ENCODE measurements at places on chromosomes 2 and 18. TPM values are rescaled to one million over a fixed set of nuclear protein-coding genes. Genes with fewer than 3 reads are reported as not detected.

ASIC4 gene
- total RNA-seq = not detected

DNA sequence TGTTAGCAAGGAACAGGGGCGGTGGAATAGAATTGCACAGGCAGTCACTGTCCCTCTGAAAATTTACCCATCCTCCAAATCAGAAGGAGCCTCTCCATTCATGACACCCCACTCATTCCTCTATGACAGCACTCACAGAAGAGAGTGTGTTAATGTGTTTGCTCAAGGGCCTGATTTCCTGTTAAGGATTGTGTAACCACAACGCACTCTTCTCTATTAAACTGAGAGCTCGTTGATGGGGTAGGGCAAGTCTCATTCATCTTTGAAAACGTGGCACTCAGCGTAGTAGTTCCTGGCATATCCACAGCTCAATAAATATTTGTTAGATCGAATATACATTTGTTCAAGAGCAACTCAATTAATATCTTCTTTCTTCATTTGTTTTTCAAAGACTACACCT, 106.4 kb downstream of the VAPA start:
- DNase-seq = no peak

APLF gene
- 4.1 TPM for total RNA-seq

VIT gene
- total RNA-seq = not detected

GRCh38 chr2:27839022-27839618, 51.1 kb downstream of the RBKS start:
- no peak for DNase-seq

DNA sequence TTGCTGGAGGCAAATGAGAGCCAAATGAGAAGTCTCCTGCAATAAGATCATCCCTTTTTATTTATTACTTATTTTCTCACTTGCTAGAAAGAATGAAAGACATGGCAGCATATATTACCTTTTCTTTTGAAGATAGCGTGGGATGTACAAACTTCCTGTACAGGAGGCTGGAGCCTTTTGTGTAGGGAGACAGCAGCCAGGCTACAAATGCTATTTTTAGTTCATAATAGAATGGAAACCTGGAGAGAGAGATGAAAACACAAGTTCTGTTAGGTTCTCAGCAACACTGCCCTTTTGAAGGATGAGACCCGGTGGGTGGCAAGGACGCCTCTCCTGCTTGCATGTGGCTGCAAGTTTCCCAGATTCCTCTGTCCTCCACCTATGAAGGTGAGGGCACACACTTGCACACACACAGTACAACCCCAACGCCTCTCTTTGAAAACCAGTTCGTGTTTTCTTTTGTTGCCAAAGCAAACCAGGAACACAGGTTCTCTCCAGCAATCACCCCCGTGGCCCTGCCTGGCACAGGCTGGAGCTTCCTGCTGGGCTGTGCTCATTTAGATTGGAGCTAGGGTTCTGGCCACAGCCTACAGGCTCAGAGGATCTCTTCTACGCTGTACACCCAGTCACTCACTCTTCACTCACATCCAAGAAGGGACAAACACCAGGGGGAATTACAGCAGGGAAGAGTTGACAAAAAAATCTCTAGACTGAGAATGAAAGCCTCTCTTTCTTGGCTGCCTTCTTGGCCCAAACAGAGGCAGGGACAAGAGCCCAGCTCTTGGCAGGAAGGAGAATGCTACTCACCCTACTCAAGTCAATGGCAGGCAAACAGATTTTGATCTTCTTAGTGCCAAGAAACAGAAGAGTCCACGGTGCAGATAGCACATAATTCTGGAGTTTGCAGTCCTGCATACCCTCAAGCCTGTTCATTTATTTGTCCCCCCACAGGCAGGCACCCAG, 55.6 kb downstream of the MRPL35 start:
- DNase-seq = no peak

DNA sequence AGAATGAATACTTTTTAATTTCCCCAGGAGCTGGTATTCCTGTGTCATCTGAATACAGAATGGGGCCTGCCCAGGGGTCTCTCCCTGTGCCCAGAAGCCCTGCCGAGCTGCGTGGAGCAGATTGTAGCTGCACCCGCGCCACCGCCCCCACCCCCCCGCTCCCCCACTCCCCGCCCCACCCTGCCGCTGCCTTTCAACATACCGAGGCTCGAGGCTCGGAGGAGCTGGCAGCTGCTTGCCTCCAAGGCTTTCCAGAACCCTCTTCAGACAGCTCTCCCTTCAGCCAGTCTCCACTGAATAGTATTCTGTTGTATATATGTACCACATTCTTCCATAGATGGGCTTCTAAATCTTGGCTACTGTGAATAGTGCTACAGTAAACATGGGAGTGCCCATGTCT, 150.7 kb downstream of the TSN start:
- DNase-seq = no peak

PLEK gene
- total RNA-seq = 11.6 TPM

MAPK4 gene
- total RNA-seq = not detected

MARCHF4 gene
- not detected for total RNA-seq

- no peak for DNase-seq
Measured at GRCh38 chr2:80591233-80591632, 286.7 kb upstream of the LRRTM1 start.

ALPG gene
- not detected for total RNA-seq

GRCh38 chr2:24435391-24436316, 55.4 kb upstream of the NCOA1 start:
- no peak for DNase-seq

GALNT14 gene
- not detected for total RNA-seq

GRCh38 chr2:222730366-222730999, 59.0 kb downstream of the MOGAT1 start:
- no peak for DNase-seq

DNA sequence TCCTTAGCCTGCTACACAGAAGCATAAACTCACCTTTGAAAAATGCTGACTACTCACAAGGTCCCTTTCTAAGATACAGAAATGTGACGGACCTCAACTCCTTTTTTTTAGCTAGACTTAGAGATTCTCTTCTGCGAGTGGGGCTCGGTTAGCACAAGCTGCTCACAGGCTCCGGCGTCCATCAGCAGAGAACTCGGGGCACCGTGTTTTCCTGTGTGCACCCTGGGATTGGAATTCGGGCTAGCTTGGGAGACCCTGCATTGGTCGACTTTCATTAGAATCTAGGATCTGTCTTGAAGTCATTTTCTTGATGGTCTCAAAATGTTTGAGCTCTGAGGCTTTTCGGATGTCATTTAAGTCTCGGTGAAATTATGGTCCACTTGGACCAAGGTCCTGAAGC, 191.2 kb downstream of the GBX2 start:
- no peak for DNase-seq

DNA sequence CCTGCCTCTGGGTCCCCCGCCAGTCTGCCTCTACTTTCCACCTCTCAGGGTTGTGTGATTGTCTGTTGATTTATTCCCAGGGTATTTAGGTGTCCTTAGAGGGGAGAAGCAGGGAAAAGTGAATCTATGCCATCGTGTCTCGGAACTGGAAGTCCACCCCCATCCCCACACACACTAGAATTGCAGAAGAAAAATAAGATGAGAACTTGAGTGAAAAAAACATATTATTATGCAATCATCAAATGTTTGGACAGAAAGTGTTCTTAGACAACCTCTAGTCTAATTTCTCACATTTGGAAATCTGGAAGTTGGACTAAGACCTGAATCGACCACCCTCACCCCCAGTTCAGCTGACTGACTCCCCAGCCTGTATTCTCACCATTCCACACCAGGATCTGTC, 14.1 kb upstream of the CASP8 start:
- DNase-seq = no peak

GRCh38 chr2:169590804-169591203, 6.7 kb downstream of the PPIG start:
- no peak for DNase-seq

GRCh38 chr18:58032233-58032632, 11.8 kb upstream of the NEDD4L start:
- no peak for DNase-seq

SIGLEC15 gene
- not detected for total RNA-seq

- no peak for DNase-seq
Measured at GRCh38 chr2:207251022-207251421, 85.3 kb upstream of the KLF7 start.

DNA sequence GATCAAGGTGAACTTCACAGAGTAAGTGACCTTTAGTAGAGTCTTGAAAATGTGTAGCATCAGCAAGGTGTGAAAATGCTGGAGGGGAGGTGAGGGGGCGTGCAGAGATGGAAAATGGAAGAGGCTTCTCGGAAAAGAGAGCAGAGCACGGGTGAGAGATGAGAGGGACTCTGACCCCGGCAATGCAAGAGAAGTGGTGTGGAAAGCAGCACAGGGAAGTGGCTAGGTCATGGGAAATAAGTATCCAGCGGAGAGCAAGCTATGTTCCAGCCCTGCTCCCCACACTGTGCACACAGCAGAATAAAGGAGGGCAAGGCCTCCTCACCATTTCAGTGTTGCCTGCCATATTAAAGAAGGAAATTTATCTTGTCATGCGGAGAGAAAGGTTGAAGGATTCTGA, 241.7 kb upstream of the DOK6 start:
- no peak for DNase-seq

DNA sequence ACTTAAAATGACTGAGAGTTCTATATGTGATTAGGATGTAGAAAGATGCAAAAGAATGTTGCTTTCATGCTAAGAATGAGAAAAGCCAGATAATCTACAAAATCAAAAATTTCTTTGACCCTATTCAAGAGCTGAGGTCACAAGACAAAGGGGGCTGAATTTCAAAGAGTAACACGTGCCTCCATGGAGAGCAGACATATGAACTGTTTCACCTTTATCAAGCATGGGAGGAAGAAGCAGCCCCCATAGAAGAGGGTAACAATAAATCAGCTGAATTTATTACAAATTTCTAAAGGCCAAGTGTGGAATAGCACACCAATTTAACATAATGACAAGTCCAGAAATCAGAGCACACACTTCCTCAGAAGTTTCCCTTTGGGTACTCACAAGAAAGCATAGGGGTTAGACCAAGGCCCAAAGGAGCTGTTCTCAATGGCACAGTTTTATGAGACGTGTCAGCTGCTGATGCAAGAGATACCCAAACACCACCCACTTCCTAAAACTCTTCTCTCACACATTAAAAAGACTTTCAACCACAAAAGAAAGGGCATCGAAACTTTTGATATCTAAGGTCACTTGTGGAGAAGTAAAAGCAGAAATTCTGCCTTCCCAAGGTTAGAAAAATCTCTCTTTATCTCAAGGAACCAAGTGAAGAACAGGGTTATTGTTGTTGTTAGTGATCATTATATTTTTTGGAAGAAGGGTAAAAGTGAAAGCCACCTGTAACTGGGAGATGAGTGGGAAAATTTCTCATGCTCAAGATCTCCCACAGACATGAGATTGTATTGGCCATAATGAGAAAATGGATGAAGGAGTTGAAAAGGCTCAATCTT, 950.1 kb downstream of the TRIB2 start:
- no peak for DNase-seq

DNA sequence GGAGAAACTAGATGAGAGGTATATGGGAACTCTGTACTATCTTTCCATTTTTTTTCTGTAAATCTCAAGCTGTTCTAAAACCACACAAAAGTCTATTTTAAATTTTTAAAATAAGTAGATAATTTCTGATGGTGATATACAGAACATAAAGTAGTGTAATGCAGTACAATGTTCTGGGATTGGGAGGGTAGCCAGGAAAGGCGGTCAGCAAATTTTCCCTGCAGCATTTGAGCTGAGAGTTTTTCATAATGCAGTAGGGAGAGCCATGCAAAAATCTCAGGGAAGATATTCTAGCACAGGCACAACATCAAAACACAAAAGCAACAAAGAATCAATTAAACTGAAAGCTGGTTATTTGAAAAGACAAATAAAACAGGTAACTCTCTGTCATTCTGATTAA, 141.5 kb downstream of the NCKAP5 start:
- no peak for DNase-seq
